ENCODE measurements at places on chromosomes 4 and X.

GRCh38 chrX:40952855-40953254, 132.4 kb upstream of the USP9X start:
- DNase-seq = peak; percentile 6

DNA sequence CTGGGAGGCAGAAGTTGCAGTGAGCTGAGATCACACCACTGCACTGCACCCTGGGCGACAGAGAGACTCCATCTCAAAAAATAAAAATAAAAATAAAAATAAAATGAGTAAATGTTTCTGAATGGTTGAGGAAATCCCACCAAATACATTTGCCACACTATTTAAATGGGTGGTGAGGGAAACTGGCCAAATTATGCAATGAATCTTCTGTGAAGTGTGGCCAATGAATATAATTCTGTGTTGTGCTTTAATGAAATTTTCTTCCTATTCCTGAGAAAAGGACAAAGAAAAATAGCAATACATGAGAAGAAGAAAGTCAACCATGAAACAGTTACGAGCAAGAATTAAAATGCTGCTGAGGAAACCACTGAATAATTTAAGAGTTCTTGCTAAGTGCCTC, 69.9 kb downstream of the CAMK2D start:
- DNase-seq = no peak

DNA sequence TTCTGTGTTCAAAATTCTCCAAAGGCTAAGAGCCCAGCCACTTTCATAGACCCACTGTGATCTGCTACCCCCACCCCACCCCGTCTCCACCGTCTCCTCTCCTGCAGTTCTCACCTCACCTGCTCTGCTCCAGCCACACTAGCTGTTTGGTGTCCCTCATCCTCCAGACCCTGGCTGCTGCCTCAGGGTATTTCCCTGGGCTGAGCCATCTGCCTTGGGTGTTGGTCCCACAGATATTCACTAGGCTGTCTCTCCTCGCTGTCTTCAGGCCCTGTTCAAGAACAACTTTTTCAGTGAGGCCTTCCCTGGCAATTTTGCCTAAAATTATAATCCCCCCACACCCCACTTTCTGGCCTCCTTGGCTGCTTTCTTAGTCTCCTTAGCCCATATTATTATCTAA, 31.8 kb upstream of the DAPP1 start:
- no peak for DNase-seq

- DNase-seq = no peak
These were observed 378.0 kb downstream of the AFF2 start for GRCh38 chrX:148878371-148878770.

DNA sequence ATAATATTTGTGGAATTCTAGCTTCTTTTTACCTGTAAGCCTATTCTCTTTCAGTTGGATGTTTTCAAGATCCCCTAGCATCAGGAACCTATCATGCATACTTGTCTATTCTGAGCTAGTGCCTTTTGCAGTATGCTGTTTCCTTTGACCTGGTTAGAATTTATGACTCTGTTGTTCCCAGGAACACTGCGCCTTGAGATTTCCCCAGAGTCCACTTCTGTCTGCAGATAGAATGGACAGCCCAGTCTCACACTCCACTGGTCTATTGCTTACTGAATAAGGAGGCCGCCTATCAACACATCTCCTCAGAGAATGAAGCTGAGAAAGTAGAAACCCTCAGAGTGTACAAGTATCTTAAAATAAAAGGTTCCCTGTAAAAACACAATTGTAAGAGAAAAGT, 465.1 kb upstream of the GALNTL6 start:
- DNase-seq = no peak

DNA sequence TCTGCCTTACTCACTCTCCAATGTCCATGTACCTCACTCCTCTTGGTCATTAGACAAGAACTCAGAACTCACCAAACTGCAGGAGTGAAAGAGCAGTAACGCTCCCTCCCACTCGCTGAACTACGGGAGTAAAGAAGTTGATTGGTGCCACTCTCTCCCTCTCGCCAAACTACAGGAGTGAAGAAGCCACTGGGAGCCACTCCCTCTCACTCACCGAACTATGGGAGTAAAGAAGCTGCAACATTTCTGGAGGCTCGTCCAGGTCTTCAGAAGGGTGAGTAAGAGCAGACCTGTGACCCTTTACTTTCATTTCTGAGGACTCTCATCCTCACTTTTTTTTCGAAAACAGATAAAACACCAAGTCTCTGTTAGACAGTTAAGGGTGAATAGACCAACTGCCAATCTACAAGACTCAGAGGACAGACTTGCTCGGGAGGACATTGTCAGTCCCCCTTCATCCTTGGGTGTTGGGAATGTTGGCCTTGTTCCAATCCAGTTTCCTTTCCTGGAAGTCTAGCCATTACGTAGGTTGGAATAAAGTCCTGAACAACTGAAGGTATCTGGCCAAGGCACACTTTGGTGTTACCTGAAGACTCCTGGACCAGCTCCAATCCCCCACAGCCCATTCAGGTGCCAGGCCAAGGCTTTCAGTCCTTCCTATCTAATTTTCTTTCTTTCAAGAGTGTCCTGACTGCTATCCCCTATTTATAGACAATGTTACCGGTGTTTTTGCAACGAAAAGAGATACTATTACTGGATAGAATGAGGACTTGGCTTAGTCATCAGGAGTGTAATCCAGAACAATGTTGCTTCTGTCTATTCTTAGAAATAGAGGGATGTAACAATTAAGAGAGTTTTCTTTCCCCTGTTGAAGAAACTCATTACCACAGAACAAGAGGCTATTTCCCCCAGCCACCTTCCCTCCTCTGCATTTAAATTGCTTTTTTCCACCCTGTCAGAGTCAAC, 11.0 kb upstream of the COL25A1 start:
- DNase-seq = no peak

DNA sequence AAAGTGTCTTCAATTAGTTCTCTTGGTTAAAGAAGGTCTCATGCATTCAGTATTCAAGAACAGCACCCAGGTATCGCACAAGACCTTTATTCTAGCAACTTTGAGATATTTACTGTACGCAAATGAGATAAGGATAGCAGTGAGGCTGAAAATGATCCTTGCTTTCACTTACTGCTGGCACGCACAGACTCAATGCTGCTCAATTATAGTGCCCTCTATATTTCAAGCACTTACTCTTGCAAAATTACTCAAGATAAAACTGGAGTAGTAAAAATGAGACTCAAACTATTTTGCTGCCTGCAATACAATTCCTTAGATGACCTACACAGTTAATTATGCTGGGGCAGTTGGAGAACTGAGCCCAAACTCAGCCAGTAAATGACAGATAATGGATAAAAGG, 60.9 kb downstream of the ADGRA3 start:
- no peak for DNase-seq

DNA sequence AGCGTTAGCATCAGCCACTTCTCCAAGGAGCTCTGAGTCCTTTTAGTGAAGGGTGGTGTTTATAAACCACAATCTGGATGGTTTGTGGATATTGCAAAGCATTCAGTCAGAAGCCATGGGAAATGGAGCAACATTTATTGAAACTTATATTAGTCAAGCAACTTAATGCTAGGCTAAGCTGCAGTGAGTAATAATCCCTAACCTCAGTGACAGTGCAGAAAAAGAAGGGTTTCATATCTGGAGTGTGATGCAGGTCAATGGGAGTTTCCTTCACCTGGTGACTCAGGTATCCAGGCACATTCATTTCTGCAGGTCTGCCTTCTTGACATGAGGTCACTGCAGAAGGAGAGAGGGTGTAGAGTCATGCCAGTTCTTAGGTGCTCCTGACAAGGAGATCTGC, 10.4 kb upstream of the DRD5 start:
- DNase-seq = no peak

- DNase-seq = no peak
These were observed 1427.0 kb downstream of the ADGRL3 start for GRCh38 chr4:62627141-62627540.

- DNase-seq = no peak
These were observed 353.5 kb downstream of the CHIC1 start for GRCh38 chrX:73916489-73916888.

DNA sequence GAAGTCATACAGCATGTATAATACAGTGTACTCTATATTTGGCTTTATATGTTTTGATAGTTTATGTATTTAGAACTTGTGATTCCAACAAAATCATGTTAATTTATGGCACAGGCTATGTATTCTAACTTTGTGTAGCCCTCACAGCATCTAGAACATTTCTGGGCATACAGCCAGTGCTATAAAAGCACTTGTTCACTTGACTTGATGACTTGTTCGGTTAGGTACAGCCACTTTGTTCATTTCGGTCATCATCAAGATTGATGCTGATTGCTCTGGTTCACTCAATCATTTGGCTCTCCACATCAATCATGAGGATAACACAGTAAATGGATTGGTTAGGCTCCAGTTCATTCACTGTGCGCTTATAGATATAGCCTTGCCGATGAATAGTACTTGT, 97.6 kb upstream of the IRS4 start:
- no peak for DNase-seq

- no peak for DNase-seq
These were observed 244.2 kb downstream of the ANK2 start for GRCh38 chr4:113293674-113294073.

- no peak for DNase-seq
These were observed 62.6 kb downstream of the MAD2L1 start for GRCh38 chr4:120004054-120004453.

- DNase-seq = no peak
These were observed 21.5 kb downstream of the UVSSA start for GRCh38 chr4:1368421-1369090.

DNA sequence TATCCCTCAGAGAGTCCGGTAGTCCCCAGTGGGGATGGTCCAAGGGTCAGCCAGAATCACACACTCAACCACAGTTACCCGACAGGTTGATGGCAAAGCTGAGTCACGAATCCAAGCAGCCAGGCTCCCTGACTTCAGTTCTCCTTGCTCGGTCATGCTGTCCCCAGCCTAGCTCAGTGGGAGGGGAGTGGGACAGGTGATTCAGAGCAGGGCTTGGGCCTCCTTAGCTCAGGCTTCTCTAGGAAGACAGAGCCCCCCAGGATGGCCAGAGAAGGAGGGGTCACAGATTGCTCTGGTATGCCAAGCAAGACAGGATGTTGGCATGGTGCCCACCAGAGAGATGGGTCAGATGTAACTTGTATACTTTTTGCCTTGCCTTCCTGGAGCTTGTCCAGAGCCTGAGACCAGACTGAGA, 66.5 kb downstream of the EFNB1 start:
- no peak for DNase-seq

GRCh38 chrX:9775930-9776329, 10.3 kb upstream of the GPR143 start:
- DNase-seq = no peak

- DNase-seq = no peak
These were observed 60.0 kb upstream of the AFAP1 start for GRCh38 chr4:7999695-8000094.
